ENCODE measurements at places on chromosomes 2 and 18.

DNA sequence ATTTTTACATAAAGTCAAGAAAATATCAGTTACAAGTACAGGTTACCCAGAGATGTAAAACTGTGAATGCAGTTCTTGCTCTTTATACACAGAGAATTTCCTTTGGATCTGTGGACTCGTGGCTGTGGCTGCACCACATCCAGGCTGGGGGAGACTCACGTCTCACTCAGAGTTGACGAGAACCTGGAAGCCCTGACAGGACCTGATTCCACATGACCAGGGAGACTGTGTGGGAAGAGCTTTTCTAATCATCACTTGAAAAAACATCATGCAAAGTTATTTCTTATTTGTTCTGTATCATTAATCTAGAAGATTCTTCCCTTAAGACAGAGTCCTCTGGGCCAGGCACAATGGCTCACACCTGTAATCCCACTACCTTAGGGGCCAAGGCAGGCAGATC lies 1159.0 kb downstream of the RPIA start:
- DNase-seq, result no peak

DNA sequence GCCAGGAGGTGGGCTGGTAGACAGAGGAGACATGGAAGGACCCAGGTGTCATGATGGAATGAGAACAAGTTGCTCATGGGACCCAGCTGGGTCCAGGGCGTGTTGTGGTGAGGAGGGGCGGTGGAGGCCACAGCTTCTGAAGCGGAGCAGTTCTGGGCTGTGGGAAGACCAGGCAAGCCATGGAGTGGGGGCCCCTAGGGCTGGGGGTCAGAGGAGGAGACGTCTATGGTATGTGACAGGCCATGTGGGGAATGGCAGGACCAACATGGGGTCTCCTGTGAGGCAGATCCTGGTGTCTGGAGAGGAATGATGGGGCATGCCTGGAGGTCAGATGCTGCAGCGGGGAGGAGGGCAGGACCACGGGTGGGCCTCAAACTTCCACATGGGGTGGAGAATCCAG lies 16.9 kb downstream of the MYO7B start:
- no peak for DNase-seq

- no peak for DNase-seq
These were observed 1834.1 kb upstream of the PIK3C3 start for GRCh38 chr18:40120796-40121391.

DNA sequence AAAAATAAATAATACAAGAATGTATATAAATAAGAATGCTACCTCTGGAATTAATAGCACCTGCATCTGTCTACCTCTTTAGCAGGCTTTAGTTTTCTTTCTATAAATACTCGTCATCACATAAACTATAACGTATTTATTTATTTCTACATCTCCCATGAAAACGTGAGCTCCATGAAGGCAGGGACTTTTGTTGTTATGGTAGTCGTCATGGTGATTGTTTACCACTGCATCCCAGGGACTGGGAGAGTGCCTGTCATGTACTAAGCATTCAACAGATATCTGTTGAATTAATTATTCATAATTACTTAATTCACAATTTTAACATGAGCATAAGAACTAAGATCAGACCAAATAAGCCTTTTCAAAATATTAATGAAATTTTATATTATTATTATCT lies 386.6 kb downstream of the NRXN1 start:
- no peak for DNase-seq

DNA sequence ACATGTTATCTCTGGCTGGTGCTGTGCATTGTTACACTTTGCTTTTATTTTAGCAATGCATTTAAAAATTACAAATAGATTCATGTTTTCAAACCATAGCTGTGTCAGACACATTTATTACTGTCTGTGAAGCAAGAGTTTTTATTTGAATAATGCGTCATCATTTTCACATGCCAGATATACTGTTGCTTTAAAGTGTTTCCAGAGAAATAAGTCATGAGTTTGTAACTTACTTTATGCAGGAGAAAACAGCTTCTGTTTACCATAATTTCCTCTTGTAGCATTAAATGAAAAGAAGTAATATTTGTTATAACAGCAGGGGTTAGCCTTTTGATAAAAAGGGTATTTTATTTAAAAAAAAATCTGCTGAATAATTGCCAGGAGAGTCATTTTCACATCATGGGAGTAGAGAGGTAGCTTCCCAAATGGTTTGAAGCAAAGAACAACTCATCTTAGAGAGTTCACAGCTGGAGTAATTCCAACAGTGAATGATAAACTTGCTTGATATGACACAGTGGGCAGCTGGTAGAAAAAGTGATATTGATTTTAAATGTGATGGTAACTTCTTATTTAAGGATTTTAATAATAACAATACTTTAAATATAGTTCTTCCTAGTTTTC lies 1274.5 kb upstream of the CRIM1 start:
- DNase-seq, result peak; percentile 41

- no peak for DNase-seq
These were observed 274.9 kb upstream of the LRRTM4 start for GRCh38 chr2:77797088-77797487.

GRCh38 chr2:128608921-128609880 lies 290.5 kb upstream of the HS6ST1 start:
- DNase-seq, result no peak

- DNase-seq, result no peak
These were observed 4.9 kb downstream of the NOP58 start for GRCh38 chr2:202270487-202270886.

DNA sequence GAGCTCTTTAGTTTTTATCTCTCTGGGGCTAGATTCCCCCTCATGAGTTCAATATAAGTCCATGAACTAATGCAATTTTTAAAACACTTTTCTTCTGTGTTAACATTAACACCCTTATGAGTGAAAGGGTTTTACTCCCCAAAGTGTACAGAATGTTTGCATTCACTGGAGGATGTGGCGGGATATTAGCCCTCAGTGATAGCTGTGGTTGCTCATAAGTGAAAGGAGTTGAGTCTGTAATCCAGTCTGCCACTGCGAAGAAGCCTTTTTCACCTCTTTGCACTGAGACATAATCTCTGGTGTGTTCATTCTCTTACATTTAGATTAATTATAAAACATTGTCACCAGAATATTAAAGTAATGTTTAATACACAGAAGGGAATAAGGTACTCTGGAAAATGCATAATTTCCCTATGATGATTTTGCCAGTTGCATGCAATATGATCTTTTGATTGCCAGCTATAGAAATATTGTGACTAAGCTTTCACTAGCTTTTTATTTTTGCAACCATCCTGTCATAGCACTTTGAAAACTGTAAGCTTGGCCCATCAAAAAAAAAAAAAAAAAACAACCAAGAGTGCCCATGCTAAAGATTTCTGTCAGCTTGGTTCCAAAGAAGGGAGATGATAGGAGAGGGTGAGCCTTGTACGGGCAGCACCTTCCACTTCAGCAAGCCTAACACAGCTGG lies 113.2 kb downstream of the BCL11A start:
- no peak for DNase-seq

DNA sequence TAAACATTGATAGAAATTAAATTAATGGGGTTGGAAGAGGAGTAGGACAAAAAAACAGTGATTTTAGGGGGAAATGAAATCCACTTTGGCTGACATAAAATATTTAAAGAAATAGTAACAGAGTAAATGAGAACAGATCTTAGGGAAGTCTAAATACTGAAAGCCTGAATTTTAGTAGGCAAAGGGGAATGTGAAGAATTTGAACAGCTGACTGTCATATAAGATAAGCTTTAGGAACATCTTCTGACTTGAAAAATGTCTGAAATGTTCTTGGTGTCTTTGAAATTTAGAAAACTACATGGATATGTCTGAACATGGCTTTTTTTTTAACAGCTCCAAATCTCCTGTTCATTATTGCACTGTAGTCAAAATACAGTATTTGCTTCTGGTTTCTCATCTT lies 150.3 kb downstream of the CALCRL start:
- no peak for DNase-seq

DNA sequence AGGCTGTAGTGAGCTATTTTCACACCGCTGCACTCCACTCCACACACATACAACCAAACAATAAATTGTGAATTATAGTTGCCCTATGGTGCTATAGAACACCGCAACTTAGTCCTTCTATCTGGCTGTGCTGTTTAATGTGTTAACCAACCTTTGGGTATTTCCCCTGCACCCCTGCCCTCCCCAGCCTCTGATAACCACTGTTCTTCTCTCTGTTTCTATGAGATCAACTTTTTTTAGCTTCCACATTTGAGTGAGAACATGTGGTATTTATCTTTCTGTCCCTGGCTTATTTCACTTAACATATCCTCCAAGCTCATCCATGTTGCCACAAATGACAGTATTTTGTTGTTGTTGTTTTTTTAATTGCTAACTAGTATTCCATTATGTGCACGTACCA lies 32.5 kb downstream of the TET3 start:
- no peak for DNase-seq

DNA sequence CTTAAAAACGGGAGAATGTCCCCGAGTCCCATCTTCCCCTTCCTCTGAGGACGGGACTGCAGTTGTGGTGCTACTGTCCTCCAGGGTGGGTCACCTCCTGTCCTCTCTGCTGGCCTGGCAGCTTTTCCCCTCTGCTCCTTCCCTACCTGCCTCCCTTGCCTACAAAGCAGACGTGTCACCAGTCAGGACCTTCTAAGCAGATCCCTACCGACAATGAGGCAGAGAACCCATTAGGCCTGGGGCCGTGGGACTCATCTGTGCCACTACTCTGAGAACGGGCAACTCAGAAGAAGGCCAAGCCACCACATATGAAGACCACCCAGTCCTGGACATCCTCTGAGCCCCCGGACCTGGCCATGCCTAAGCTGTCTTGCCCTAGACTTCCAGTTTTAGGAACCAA lies 103.0 kb upstream of the TEX51 start:
- DNase-seq, result no peak

DNA sequence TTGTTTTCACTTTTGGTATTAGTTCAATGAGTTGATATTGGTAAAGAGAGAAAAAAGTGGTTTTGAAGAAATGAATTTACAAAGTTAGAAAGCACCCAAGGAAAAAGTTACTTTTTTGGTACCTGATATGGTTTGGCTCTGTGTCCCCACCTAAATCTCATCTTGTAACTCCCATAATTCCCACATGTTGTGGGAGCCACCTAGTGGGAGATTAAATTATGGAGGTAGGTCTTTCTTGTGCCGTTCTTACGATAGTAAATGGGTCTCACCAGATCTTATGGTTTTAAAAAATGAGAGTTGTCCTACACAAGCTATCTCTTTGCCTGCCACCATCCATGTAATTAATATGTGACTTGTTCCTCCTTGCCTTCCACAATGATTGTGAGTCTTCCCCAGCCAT lies 965.6 kb upstream of the NRXN1 start:
- DNase-seq, result no peak

DNA sequence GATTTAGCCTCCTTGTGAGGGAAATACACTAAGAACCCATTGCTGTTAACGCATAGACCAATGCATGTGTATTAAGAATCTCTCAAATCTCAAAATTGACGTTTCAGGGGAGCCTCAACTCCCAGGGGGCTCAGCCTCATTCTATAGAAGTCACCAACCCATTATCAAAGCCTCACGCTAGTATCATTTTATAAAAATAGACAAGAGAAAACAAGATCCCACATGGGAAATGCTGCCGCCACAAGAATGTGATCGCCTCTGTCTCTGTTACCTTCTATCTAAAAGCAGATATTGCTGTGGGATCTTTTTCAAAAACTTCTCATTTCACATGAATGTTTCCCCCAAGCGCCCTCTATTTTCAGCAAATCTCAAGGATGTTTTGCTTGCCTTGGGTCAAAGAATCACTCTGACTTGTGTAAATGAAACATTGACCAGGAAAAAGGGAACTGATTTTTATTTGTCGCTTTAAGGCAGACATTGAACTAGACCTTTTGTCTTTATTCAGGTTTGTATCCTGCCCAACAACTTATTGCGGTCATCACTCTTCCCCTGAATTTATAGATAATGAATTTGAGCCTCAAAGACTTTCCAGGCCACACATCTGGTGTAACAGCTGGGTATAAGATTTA lies 679.0 kb upstream of the ID2 start:
- peak; percentile 50 for DNase-seq

- DNase-seq, result peak; percentile 38
These were observed at the start of gene COLEC12 for GRCh38 chr18:500632-501405. COLEC12 (minus strand) TSS chr18:500701; CDS start chr18:500514, 187 bp downstream.

DNA sequence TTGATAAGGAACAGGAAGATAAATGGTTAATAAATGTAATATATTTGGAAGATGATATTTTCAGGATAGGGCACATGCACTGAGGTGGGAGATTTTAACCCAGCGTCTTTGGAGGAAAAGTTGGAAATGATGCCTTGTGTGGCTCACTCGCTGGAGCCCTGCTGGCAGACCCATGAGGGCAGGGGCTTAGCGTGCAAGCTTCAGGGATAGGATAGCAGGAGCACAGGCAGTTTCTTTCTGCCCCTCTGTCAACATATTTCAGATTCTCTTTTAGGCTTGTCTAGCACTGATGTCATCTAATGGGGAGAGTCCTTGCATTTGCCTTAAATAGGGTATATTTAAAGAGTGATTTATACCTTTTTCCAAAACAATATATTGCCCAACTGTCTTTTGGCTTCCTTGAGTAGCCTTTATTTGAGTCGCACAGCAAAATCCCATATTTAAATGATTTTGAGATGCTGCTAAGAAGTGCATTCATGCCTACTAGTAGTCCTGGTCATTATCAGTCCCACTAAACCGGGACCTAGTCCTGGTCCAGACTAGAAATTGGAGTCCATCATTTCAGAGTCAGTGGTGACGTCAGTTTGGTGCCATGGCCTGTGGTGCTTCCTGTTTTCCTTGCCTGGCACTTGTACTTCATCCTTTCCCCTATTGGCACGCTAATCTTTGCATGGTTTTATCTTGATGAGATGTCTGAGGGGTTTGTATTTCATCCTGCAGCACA lies 45.8 kb downstream of the SH3RF3 start:
- no peak for DNase-seq

DNA sequence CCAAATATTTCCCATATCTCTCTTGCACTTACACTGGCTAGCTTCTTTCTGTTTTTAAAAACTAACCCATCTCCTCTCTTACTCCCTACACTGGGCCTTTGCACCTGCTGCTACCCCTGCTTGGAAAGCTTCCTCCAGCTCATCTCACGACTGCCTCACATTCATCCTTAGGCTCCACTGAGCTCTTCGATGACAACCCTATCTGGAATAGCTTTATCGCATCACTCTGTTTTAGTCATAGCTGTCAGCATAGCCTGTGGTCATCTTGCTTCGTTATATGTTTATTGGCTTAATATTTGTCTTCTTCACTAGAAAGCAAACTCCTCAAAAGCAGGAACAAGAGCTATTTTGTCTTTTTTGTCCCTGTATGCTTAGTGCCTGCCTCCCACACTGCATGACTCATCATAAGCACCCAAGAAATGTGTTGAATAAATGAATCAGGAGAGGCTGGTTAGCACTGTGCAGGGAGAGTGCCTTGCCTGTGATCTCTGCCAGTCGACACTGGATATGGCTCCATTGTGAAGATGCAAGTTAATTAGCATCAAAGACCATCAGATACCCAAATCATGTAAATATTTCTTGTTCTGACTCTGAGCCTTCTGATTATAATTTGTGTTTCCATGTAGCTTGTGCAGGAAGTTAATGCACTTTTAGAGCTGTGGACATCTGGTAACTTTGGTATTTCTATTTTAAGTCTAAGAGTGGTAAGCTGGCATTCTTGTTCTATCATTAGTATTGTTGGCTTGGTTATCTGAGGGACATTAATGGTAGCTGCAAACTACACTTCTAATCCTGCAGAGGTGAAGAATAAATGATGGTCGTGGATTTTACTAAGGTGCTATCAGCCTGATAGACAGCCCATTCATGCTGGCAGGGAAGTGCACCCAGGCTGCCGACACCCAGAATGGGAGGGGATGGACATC lies 10.3 kb upstream of the DYTN start:
- no peak for DNase-seq
